ENCODE measurements at places on chromosomes 6 and 20.

- no peak for DNase-seq
These were observed 47.4 kb upstream of the DSN1 start for GRCh38 chr20:36820928-36821327.

GRCh38 chr6:146905181-146905704 lies 299.0 kb upstream of the STXBP5 start:
- no peak for DNase-seq

- no peak for DNase-seq
These were observed 365.9 kb downstream of the RNF144B start for GRCh38 chr6:18753076-18753475.

GRCh38 chr20:34104059-34104458 lies 8.0 kb downstream of the EIF2S2 start:
- DNase-seq, result no peak

DNA sequence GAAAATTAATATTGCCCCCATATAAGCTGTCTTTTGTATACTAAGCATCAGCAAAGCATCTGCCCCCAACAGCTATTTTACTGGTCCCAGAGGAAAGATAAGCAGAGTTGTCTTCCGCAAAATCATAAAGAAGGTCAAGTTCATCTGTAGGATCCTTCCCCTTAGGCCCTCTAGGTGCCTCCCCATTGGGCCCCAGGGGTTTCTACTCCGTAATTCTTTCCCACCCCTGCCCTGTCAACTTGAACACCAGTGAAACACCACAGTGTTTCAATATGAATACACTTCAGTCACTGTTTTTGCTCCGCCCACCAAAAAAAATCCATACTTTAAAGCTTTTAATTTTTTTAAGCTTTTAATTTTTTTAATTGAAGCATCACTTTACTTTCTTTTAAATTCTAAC lies 159.2 kb downstream of the ATXN1 start:
- no peak for DNase-seq

- DNase-seq, result no peak
These were observed 20.1 kb downstream of the RNASET2 start for GRCh38 chr6:166936079-166936787.

- DNase-seq, result no peak
These were observed 241.8 kb downstream of the CD109 start for GRCh38 chr6:73937805-73938204.

GRCh38 chr6:113873043-113873667 lies 16.0 kb downstream of the MARCKS start:
- DNase-seq, result peak; percentile 62

GRCh38 chr6:26170951-26171841 lies 84.0 kb downstream of the HFE start:
- DNase-seq, result no peak

- DNase-seq, result no peak
These were observed 17.2 kb downstream of the HEY2 start for GRCh38 chr6:125766641-125767040.

- DNase-seq, result no peak
These were observed 20.4 kb upstream of the EXOC2 start for GRCh38 chr6:713351-713750.

DNA sequence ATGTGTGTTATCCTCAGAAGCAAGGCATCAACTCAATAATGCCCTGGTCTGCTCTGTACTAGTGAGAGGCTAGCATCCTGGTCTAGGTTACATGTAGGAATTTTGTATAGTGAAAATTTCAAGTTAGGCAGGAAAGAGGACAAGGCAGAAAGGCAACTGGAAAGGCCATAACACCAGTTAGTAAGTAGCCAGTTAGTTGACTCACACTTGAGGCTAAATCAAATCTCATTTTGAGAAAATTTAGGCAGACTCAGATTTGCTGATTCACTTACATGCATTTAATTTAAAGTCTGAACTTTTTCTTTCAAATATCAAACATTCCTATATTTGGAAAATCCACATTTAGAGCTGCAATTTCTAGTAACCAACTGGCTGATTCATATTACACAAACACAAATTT lies 184.5 kb upstream of the TCF21 start:
- no peak for DNase-seq

GRCh38 chr6:36721369-36722140 lies 23.9 kb downstream of the RAB44 start:
- no peak for DNase-seq

DNA sequence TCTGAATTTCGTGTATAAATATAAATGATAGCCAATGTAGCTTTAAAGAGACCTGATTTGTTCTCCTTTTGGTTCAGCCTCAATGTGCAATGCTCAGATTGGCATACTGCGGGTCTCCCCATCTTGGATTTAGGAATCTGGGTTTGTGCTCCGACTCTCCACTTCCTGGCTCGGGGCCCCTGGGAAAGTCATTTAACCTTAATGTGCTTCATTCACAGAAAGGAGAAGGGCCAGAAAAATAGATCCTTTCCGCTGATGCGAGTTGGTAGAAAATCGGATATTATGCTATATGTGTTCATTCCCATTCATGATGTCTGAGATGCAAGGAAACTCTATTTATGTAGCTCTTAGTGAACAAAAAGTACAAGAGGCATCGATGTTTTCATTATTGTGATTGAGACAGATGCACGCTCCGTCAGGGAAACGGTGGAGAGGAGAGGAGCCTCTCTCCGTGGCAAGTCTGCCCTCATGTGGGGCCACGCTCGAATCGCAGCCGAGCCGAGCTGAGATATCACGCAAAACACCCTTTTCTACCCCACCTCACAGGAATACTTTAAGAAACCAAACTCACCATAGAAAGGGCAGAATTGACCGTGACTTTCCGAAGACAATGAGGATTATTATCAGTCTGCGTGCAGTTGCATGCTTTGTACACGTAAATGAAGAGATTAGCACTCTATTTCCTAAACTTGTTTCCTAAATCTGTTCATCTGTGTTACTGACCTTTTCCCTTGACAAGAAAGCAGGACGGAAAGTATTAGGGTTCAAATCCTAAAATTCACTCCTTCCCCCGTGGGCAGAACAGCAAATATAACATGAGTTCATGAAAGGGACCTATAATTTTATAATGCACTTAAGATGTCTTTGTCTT lies 136.6 kb downstream of the COL9A1 start:
- DNase-seq, result peak; percentile 48

GRCh38 chr20:62663145-62664018 lies 21.1 kb downstream of the SLCO4A1 start:
- DNase-seq, result no peak

- DNase-seq, result no peak
These were observed 96.9 kb downstream of the SCML4 start for GRCh38 chr6:107727096-107727757.

DNA sequence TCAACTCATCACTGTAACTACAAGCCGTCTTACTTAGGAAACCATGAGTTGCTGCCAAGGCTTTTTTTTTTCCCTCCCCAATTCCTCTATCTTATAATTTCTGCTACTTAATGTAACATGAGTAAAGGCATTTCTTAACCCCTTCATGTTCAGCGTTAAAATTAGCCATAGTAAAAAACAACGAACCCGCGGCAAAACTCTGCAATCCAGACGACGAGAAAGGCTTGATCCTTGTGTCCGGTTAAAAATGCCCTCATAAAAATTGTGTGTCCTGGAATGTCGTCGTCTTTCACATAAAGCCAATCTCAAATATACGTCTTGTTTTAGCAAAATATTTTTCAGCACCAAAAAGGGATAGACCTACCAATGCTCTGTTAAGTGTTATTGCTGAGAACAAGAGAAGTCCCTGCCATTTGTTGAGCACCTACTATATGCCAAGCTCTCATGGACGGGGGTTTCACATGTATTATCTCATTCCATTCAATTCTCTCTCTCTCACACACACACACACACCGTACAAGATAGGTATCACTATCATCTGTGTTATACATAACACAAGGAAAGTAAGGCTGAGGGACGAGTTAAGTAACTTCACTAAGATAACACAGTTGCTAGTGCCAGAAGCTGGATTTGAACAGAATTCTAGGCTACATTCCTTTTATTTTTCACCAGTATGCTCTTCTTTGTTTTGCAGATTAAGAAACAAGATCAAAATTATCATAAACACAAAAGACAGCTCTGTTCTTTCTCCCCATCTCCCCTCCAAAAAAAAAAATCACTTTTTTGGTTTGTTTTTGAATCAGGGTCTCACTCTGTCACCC lies 683 bp upstream of the ARHGAP18 start:
- no peak for DNase-seq

DNA sequence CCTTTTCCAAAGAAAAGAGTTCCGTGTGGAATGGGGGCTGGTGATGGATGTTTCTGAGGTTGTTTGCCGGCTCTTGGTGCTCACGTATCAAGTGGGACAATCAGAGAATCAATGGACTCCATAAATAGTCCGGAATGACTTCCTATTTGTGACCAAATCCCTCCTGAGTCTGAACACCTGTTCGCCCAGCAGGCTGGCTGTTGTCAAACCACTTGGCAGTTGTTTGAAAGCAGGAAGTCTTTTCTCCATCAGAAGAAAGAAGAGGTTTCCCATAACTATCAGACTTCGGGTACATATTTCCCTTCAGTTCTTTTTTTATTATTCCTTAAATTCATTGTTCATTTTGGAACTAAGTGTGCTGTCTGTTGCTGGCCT lies 154.7 kb upstream of the RIN2 start:
- DNase-seq, result no peak

DNA sequence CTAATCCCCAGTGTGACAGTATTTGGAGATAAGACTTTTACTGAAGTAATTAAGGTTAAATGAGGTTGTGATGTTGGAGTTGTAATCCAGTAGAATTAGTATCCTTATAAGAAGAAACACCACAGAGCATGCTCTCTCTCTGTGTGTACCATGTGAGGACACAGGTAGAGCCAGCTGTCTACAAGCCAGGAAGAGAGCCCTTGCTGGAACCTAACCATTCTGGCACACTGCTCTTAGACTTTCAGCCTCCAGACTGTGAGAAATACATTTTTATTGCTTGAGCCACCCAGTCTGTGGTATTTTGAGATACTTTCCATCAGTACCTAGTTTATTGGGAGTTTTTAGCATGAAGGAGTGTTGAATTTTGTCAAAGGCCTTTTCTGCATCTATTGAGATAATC lies 110.2 kb downstream of the PHF3 start:
- DNase-seq, result no peak
